ENCODE measurements at places on chromosomes 3 and 15.
A peak's percentile ranks its signal among the peaks of the same experiment; 100 is the strongest.

- DNase-seq, result no peak
These were observed 44.0 kb downstream of the CHSY1 start for GRCh38 chr15:101207867-101208288.

DNA sequence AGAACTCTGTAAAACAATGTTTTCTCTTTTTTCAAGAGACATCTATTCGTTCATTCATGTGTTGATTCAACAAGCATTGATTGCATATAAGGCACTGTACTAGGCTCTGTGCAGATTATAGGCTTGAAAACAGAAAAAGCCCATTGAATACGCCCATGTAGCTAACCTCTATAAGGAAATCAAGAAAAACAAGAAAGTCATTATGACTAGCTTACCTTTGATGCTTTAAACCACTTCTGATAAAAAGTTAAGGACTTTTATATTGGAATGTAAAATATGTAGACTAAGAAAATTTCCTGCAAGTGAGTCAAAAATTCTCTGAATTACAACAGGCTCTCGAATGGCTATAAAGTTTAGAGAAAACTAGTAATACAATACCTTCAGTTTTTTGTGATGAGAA lies 92.5 kb downstream of the BDH1 start:
- DNase-seq, result no peak

GRCh38 chr3:35523838-35524237 lies 115.5 kb upstream of the ARPP21 start:
- DNase-seq, result no peak

GRCh38 chr3:66989241-66989640 lies 8.9 kb upstream of the KBTBD8 start:
- DNase-seq, result no peak

DNA sequence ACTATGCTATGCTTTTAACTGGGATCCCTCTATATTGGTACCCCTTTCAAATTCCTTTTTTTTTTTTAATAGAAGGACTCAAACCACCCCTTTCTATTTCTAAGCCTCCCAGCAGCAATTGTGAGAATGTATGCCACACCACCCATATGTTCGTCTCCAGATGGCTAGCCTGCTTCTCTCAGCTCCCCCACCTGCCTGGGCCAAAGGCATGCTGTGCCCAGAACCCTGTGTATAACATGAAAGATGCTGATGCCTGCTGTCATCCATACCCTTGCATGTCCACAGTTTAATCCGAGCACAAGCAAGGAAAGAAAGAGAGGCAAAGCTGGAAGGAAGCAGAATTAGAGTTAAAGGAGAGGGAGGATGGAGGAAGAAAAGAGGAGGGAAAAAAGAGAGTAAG lies 159.5 kb upstream of the CNTN6 start:
- DNase-seq, result no peak

- peak; percentile 65 for DNase-seq
These were observed 525.8 kb upstream of the PROK2 start for GRCh38 chr3:72310419-72311380.

GRCh38 chr3:12947504-12948369 lies 106.4 kb upstream of the RPL32 start:
- DNase-seq, result no peak

- DNase-seq, result no peak
These were observed 115.4 kb downstream of the NEK10 start for GRCh38 chr3:27253831-27254230.

DNA sequence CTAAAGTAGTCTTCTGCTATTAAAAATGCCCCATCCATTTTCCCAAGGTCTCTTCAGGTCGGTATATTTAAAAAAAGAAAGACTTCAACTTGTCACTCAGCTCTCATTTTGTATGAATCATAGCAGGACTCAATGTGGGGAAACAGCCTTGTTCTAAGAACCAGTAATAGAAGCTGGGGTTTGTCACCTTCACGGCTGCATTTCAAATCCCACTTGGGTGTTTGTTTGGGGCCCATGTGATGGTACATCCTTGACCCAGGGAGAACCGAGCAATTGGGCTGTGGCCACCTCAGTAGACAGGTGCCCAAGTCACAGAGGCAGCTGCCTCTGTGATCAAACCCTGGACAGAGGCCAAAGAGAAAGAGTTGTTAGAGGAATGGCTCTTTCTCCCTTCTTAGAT lies 70.3 kb upstream of the ARL8B start:
- no peak for DNase-seq

- no peak for DNase-seq
These were observed 63.8 kb upstream of the CGNL1 start for GRCh38 chr15:57312318-57313133.

GRCh38 chr3:184168363-184169120 lies 6.1 kb upstream of the AP2M1 start:
- DNase-seq, result no peak

DNA sequence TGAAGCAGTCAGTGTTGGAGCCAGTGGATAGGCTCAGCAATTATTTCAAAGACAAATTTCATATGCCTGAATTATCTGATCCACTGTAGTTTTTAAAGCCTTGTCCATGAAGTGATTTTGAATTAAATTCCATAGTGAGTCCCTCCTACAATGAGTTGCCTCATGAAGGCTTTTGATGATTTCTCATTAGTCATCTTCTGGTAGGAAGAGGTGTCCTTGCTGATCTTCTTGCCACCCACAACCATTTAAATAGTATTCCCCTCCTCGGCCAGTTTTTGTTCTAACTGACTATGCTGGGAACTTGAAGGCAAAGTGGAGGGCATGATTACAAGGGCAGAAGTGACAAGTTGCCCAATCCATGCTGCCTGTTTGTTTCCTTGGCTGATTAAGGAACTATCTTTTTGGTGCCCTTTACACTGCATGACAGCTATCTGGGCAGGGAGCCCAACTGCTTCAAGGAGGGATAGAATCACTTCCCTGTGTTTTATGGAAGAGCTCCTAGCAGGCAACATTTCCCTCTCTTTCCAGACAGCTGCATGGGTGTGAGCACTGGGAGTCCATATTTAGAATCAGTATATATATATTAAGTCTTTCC lies 617.5 kb downstream of the ZPLD1 start:
- DNase-seq, result no peak

GRCh38 chr15:95559875-95560394 lies 770.6 kb upstream of the NR2F2 start:
- DNase-seq, result no peak

DNA sequence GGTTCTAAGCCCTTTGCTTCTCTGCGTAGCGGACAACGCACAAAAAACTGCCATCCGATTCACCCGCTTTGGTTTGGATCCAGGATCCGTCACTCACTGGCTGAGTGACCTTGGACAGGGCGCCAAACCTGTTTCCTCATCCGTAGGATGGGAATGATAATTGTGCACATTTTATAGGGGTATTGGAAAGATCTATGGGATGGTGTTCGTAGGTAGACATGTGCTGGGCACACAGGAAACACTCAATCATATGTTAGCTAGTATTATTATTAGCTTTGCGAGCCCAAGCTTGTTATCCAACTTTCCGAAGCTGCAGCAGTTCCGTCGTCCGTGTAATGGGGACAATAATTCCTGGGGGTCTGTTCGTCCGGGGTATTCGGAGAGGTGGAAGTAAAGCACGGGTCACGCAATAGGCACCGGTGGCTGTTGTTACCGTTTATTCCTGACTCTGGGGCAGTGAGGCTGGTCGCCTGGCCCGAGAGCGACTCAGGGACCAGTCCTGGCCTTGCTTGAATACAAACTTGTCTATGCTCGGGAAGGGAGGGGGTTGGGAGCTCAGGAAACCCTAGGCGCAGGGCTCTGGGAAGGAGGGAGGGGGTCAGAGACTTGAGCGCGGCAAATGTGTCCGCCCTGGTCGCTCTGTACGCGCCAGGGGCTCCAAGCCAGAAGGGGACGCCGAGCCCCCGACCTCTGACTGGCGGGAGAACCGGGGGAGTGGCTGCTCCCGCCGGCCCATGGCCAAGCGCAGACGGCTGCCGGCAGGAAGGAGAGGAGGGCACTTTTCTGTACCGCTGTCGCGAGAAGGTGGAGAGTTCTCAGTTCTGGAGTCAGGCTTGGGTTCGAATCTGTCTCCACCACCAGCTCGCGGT lies 1.3 kb downstream of the SPSB4 start:
- no peak for DNase-seq

DNA sequence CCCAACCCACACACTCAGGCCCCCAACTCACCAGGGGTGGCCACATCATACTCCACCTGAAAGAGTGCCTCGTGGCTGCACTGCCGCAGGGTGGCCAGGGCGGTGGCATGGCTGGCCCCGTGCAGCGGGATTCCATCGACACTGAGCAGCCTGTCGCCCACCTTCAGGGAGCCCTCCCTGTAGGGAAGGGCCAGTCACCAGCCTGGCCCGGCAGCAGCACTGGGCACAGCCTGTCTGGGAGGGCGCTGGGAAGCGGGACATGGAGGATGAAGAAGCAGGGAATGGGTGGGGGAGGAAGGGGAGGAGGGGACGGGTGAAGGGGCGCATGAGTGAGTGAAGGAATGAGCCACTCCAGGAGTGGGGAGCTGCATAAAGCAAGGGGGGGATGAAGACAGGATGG lies 18.5 kb downstream of the GRIP2 start:
- no peak for DNase-seq

DNA sequence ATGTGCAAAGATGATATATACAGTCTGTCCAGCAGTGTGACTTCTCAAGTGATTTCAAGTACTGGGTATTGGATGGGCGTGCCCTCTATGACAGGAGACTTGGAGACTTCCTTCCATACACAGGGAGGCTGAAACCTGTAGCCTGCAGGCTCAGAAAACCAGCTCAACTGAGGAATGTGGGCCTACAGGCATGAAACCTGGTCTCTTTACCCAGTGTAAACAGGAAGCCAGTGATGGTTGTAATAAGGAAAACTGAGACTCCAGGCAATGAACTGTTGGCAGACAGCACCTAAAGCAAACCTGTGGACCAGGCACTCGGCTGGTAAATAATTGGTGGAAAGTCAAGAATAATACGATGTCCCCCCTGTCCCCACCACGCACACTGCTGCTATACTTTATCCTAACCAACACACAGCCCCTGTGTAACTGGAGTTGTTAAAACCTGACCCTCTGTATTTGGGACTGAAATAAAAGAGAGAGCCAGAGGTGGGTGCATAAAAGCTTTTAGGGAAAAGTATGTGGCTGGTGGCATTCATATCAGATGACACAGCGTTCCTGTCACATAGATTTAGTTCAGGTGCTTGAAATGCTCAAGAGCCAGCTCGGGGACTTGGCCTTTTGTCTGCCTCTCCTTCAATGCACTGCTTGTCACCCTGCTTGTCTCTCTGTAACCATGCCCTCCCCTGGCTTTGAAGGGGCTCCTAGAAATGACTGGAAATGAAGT lies 144.7 kb downstream of the TPRG1 start:
- no peak for DNase-seq

DNA sequence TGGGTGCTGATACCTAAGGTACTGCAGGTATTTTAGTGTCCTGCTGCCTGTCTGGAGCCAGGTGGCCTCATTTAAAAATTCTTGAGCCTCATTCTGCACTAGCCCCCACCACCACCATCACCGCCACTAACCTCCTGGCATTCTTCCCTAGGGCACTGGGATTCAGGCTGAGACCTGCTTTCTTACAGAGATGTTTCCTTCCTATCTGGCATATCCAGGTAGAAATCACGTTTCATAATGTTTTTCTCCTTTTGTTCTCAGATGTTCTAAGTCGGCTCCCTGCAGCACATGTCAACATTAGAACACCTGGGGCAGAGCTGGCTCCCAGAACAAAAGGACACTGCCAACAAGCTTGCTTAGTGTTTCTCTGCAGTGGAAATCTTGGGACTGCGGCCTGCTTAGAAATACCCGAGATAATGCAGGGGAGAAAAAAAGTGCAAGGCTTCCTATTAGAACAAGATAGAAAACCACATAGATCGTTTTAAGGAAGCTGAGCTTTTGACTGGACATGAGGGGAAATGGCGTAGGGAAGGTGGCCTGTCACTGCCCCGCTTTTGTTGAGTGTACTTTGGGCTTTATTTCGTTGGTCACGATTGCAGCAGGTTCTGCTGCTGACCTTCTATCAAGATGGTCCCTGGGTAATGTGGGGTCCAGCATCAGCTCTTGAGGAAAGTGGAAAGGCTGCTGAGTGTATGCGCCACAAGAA lies 59.6 kb upstream of the PPARG start:
- DNase-seq, result no peak

DNA sequence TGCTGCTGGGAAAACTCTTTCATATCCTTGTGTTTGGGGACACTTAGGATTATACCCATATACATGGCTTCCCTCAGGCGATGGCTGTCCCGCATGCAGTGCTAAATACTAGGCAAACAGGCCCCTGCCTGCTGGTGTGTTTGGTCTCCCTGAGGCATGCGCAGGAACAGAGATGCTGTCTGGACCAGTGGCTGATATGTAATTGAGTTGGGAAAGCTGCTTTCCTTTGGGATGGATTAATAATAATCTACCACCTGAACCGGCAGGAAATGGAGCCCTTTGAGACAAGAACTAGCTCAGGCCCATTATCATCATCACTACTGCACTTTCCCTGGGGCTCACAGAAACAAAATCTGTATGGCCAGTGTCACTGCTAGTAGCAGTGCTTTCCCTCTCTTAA lies 18.0 kb downstream of the ZDHHC3 start:
- DNase-seq, result no peak

DNA sequence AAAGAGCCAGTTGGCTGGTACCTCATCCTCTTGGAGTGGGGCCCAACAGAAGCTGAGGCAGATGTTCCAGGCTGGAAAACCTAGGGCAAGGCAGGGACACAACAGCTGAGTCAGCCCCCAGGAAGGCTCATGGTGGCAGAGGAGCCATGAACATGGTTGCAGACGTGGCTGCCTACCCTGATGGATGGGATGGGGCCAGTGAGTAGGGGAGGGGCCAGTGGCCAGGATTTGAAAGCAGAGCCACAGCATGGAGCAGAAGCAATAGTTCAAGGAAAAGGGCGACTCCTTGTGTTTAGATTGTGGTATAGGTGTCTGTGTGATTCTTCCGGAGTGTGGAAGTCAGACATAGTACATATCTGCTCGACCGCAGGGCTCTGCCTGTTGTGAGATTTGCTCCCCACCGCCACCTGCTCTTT lies 24.2 kb downstream of the PXYLP1 start:
- DNase-seq, result peak; percentile 25

DNA sequence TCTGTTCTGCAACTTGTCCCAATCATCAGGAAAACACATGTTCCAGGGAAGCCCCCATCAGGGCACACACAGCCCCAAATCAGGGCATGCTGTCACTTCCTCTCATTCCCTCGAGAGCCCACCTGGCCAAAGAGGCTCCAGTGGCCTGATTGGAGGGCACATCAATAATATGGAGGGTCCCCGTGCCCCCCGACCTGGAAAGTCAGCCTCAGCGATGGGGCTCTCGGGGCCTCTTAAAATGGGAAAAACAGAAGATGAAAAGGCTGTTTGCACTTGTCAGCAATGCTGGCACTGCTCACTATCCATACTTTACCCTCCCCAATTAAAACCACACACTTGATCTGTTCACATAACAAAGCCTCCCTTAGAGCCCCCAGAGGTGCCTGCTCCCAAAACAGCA lies 172.9 kb upstream of the NSMCE3 start:
- no peak for DNase-seq

GRCh38 chr3:48747706-48748105 lies 30.7 kb upstream of the IP6K2 start:
- DNase-seq, result no peak

DNA sequence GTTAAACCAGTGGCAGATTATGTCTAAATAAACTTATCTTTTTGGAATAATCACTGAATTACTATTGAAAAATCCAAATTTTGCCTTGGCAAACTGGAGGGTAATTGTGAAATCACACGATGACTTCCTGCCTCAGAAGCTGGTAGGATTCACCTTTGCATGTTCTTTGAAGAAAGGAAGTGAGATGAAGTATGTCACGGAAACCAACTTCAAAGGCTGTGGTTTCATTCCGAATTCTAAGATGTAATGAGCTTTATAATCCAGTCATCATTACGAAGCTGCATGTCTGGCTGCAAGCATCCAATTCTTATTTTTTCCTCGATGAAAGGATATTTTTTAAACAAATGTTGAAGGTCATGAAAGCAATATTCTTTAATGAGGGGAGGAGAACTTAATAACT lies 15.0 kb upstream of the ZBED2 start:
- DNase-seq, result peak; percentile 90

Data from stimulated activated naive CD4-positive, alpha-beta T cell (primary cell).